AG08395 (cell line): ENCODE measurements at places on chromosomes 5 and 9.

- no peak for DNase-seq
Observed at GRCh38 chr5:93654676-93655075, 71.7 kb downstream of the NR2F1 start.

- DNase-seq, result no peak
Observed at GRCh38 chr9:122227575-122227900, 1.2 kb downstream of the LHX6 start.

- DNase-seq, result no peak
Observed at GRCh38 chr9:108724652-108725051, 131.1 kb downstream of the ACTL7B start.

DNA sequence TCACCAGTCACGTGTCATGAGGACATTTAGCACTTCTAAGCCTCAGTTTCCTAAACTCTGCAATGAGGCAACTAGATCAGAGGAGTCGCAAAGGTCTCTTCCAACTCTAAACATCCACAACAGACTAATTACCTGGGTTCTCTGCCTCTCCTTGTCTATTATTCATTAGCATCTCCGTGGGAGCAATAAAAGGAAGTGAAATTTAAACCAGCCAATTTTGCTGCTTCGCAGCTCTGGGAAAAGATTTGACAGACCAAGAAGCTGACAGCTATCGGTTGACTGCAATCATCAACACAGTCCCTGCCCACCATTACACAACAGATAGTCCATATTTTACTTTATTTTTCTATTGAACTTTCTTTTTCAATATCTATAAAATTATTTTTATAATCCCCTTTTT, 308.9 kb downstream of the NR2F1-AS1 start:
- no peak for DNase-seq

DNA sequence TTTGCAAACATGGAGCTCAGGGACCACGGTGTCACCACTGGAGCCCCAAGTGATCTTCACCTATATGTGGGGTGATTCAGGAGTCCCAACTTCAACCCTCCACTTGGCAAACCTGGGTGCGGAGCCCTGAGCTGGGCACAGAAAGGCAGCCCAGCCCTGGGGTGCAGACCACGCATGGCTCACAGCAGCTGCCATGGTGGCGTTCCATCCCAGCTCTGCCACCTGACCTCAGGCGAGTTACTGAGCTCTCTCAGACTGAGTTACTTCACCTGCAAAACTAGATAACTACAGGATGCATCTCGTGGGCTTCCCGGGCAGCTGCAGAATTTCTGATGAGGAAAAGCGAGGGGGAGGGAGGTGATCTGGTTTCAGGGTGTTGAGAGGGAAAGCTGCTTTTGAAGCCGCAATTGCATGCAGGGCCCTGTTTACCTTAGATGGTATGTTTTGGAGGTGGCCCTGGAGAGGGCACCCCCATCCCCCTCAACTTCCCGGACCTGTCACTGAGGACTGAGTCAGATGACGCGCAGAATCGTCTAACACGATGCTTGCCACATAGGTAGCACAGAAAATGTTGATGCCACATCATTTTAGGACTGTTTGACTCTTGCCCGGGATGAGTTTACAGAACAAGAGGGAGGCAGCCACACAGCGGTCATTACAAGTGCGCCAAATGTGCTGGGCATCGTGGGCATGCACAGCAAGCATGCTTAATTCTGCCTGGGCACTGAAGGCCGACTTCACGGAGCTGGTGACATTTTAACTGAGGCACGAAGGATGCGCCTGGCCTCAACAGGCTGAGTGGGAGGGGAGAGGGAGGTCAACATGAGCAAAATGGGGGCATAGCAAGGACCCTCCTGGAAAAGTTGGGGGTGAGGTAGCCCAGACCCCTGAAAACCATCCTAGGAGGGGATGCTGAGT, 154.6 kb downstream of the COL23A1 start:
- DNase-seq, result no peak

DNA sequence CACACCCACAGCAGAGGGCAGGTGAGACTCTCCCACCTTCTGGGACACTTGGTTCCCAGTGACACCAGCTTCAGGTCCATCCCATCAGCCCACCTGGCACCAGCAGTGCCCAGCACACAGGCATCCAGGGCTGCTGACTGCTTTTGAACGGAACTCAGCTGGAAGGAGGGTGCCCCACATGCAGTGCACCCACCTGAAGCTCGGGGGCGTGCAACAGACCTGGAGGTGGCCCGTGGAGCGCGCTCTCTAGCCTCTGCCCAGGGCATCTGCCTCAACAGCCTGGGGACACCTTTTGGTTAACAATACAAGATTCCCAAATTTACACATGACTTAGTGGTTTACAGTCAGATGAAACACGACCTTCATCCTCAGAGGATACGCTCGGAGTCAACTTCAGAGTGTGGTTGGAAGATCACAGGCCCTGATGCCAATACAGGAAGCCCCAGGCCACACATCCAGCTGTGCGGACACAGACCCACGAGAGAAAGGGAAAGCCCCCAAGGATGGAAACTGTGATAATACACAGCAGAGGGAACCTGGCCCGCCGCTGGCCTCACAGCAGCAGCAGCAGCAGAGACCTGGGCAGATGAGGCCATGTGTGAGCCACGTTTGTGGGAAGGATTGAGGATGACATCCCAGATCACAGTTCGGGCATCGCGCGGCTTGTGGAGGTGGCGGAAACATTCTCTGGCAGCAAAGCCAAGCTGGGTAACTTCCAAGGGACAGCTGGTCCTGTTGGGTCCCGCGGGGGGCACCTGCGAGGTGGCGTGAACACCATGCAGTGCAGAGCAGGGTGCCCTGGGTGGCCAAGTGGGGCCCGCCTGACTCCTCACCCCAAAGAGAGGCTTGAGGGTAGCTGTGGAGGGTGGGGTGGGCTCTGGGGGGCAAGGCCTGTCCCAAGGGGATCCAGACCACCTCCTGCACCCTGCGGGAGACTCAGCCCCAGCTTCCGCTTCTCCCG, 64.0 kb downstream of the SECISBP2 start:
- no peak for DNase-seq

- no peak for DNase-seq
Observed at GRCh38 chr5:158212917-158213316, 354.0 kb upstream of the CLINT1 start.

- DNase-seq, result no peak
Observed at GRCh38 chr5:40240111-40240510, 439.6 kb upstream of the PTGER4 start.

DNA sequence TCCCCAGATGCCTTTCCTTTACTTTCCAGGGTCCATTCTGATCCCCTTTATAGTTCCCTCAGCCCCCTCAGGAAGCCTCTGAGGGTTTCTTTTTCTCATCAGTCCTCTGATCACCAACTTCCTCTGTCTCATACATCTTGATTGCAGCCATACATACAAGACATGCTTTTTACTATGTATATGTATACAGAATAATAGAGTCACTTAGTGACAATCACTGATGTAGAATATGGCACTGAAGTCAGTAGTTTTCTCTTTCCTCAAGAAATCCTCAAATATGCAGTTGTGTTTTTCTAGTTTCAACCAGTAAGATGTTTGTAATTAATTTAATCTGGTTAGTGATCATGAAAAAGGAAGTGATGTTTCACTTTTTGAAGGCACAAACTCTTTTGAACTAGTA, 364.1 kb downstream of the MAN2A1 start:
- DNase-seq, result no peak

GRCh38 chr5:176846335-176847140, 36.2 kb downstream of the UNC5A start:
- DNase-seq, result no peak

- no peak for DNase-seq
Observed at GRCh38 chr5:72485430-72485974, 21.7 kb downstream of the ZNF366 start.

DNA sequence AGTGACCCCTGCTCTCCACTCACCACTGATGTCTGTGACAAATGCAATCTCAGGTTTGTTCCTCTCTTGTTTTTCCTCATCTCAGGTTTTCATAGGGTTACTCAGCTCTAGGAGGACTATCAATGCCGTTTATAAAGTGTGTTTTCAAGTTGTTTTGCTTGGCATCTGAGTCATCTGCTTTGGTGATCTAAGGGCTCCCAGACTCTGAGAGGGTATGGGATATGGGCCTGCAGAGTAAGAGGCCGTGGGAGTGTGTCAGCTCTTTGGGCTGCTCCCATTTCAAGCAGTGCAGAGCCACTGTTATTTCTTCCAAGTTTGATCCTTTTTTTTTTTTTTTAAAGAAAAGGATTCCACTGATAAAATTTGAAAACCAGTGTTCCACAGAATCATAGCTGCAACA, 46.3 kb downstream of the NNT start:
- peak; percentile 46 for DNase-seq

GRCh38 chr5:112634796-112635195, 102.9 kb upstream of the APC start:
- DNase-seq, result no peak

GRCh38 chr5:137442660-137443059, 56.5 kb downstream of the SPOCK1 start:
- no peak for DNase-seq

DNA sequence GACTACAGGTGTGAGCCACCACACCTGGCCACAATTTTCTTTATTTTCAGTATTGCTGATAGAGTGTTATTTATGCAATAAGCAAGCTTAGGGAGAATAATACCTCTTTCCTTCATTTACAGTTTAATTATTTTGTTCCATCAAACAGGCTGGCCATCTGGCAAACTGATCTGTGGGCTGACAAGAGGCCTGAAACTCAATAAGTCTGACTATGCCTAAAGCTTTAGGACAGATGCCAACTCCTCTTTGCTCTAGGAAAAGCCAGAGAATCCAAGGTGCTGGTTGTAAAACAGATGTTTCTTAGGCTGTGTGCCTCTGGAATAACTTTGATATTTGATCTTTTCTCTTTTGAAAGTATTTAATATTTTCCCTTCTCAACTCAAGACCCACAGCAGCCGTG, 98.4 kb downstream of the TARS1 start:
- DNase-seq, result no peak

GRCh38 chr9:30348904-30349303, 2035.5 kb upstream of the ACO1 start:
- DNase-seq, result no peak

GRCh38 chr5:149917073-149917676, 27.4 kb downstream of the PDE6A start:
- no peak for DNase-seq

- DNase-seq, result no peak
Observed at GRCh38 chr5:14004598-14005394, 60.3 kb upstream of the DNAH5 start.

DNA sequence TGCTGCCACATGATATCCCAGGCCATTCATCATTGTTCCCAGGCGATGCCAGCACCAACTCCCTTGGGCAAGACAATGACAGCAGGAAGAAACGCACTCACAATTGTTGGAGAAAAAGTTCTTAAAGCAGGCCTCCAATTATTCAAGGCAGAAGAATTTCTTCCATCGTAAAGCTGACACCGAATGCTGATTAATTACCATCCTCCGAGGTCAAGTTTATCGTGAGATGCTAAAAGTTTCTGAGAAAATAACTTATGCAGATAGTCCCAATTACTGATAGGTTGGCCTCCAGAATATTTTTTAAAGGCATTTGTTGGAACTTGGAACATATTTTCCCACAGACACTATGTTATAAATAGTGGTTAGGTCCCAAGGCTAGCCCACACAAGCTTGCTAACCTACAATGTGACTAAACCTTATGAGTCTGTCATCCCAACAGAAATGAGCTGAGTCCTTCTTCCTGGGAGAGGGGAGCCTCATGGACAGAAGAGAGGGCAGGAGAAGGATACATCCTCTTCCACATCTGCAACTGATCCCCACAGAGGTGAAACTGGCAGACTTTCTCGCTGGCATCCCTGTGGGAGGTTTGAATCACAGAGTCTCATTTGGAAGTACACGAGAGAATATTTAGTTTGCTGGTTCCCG, 202.4 kb upstream of the TBC1D2 start:
- peak; percentile 70 for DNase-seq

DNA sequence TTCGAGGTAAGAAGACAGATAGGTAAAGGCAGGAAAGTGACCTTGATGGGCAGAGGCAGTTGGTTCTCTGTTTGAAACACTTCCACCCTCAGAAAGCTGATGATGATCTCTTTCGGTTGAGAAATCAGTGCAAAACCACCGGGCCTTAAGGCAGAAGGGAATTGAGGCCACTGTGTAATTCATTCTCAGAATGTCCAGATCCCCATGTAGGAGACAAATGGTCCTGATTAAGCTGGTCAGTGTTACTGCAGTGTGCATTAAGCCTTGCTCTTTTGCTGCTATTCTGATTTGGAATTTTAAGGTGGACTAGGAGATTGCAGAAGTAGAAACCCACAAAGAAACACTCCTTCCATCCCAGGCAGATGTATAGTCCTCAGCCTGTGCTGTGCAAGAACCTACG, 255.2 kb downstream of the ARHGAP26 start:
- no peak for DNase-seq

GRCh38 chr5:112642885-112643284, 94.8 kb upstream of the APC start:
- DNase-seq, result no peak

- no peak for DNase-seq
Observed at GRCh38 chr9:1462626-1463308, 412.6 kb downstream of the DMRT2 start.

GRCh38 chr5:95808013-95808685, 14.4 kb downstream of the GLRX start:
- no peak for DNase-seq

DNA sequence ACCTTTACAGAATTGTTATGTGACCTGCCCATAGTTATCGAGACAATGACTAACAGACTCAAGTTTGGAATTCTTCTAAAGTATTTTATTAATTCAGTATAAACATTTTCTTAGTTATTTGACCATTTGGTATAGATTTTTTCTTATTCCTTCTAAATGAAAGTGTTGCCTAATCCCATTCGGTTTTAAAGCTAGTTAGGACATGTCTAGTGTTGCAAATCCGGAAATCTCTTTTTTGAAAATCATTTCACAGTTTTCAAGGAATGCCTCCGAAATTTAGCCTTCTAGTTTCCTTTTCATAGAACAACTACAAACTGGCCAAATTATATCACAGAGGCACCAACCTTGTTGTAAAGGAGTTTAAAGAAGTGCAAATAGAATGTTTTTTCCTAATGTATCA, 171.8 kb downstream of the XRCC4 start:
- no peak for DNase-seq

DNA sequence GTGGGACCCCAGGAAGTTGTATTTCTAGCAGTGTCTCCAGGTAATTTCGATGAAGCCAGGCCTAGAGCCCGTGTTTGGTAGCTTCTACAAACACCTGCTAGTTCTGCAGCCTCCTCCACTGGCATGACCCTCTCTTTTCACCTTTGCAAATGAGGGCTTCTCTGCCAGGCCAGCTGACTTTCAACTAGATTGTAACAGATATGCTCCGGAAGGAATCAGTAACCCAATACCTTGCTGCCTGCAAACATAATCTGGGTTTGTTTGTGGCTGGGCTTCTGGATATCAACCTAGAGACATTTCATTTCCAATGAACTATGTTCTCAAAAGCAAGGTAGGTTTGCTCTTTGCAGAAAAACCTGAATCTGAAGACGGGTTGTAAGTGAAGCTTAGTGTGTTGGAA, 354.8 kb downstream of the DMRT2 start:
- DNase-seq, result no peak
